ENCODE measurements at places on chromosomes 1 and 21.

DNA sequence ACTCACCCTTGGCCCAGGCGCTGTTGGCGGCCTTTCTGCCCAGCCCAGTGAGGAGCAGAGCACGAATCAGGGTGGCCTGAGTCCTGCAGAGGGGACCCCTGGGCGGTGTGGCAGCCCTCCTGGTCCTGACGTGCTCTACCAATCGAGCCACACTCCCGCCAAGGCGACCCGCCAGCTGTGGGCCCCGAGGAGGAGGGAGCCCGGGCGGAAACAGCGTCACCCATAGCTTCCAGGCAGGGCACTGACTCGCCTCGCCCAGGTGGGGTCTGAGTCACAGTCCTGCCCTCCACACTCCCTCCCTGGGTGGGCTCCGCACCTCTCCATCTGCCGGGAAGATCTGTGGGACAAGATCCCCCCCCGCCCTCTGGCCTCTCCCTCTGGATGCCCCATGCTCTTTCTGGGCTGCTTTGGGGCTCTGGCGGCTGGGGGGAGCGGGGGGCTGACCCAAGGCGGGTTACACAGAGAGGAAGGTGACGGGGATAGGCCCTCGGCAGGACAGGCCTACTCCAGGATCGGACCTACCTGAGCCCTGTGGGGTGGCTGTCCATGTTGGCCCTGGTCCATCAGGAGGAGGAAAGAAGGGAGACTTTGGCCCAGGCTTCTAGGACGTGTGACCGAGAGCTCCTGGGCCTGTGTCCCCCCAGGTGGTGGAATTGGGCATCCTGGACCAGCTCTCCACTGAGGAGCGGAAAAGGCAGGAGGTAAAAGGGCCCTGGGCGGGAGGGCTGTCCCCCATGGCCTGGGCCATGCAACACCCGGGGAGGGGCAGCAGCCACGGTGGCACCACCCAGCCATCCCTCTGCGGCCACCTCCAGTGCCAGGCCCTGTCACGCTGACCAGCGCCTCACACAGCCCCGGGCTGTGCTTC lies 14.0 kb downstream of the ARHGEF16 start:
- DNase-seq = no peak

GRCh38 chr1:72218141-72218739 lies 64.1 kb downstream of the NEGR1 start:
- DNase-seq = no peak

DNA sequence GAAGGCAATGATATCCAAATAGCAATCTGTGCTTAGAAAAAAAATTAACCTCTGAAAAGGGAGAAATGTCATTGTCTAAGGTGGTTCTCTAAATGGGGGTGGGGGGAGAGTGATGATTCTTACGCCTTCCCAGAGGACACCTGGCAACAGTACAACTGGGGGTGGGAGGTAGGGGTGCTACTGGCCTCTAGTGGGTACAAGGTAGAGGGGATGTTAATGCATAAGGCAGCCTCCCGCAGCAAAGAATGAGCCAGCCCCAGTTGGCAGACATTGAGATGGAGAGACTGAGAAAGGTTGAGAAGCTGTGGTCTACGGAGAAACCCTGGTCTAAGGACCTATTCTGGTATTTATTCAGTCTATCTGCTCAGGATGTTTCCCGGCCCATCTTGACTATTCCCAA lies 472.2 kb upstream of the RUNX1 start:
- no peak for DNase-seq

DNA sequence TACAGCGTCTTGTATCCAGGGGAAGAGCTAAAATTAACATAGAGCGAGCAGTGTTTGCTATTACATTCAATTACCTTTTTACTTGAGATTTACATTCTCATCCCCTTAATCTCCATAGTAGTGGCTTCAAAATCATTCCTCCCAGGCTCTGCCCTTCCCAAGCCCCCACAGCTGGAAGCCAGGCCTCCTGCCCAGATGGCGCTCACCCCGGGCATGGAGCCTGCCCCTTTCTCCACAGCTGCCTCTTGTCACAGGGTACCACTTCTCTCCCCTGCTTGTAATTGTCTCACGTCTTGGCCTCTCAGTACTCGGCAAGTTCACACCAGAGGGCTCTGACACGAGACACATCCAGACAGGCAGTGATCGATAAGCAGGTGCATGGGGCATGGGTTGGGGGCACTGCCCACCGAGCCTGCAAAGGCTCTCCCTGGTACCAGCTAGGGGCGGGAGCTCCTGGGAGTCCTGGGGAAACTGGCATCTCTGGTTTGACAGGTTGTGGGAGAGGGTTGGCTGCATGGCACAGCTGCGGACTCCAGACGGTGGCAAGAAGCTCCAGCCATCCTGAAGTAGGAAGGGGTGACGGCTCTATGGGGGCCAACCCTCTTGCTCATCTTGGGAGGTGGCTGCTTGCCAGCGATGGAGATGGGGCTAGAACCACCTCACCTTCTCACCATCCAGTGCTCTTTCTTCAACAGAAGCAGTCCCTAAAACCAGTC lies 20.1 kb downstream of the CASZ1 start:
- DNase-seq = no peak

- no peak for DNase-seq
These were observed 12.8 kb downstream of the SMAP2 start for GRCh38 chr1:40386359-40386723.

DNA sequence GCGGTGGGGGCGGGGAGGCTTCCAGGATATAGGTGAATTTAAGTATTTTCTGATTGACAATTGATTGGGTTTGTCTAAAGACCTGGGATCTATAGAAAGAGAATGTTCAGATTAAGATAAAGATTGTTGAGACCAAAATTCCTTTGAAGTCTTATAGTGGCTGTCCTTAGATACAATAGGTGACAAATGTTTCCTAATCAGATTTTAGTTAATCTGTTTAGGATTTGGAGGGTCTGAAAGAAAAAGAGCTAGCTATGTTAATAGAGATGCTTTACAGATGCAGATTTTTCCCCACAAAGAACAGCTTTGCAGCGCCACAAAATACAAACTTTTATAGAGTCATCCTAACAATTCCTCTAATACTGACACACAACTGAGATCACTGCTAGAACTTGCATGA lies 14.6 kb upstream of the EPRS1 start:
- DNase-seq = no peak

DNA sequence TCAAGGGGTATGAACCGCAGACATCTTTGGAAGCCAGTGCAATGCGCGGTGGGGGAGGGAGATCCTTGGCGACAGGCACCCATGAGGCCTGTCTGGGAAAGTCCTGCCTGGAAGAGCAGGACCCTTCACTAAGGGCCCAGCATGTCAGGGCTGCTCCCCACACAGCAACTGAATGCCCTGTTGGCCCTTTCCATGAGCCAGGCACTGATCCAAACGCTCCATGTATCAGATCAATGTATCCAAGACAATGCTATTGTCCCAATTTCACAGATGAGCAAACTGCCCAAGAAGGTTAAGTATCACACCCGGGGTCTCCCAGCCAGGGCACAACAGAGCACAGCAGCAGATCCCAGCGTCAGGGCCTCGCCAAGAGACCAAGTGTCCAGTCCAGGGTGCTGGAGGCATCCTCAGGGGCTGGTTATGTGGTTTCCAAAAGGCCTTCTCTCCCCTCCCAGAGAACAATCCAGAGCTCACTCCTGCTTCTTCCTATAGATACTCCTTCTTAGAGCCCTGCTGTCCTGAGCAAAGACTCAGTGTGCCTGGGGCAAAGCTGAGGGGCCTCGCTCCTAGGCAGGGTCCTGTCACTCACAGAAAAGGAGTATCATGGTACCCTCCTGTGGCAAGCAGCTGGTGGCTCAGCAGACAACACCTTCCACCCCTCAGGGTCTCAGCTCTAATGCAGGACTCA lies 328.0 kb downstream of the NPHP4 start:
- DNase-seq = no peak

DNA sequence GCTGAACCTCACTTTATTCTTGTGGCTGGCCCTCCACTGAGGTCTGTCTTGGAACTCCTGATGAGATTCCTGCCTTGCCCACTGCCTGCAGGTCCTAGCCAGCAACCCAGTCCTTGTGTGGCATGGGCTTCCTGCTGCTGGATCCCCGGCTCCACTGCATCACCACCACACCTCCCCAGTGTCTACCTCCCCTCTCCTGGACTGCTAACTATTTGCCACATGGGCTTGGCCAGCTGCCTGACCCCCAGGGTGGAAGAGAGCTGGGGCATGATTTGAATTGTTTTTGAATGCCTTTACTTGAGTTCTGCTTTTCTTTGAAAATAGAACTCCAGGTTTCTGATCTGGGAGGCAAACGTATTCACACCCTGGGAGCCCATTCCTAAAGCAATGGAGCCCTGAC lies 41.2 kb downstream of the SPAG17 start:
- DNase-seq = no peak

DNA sequence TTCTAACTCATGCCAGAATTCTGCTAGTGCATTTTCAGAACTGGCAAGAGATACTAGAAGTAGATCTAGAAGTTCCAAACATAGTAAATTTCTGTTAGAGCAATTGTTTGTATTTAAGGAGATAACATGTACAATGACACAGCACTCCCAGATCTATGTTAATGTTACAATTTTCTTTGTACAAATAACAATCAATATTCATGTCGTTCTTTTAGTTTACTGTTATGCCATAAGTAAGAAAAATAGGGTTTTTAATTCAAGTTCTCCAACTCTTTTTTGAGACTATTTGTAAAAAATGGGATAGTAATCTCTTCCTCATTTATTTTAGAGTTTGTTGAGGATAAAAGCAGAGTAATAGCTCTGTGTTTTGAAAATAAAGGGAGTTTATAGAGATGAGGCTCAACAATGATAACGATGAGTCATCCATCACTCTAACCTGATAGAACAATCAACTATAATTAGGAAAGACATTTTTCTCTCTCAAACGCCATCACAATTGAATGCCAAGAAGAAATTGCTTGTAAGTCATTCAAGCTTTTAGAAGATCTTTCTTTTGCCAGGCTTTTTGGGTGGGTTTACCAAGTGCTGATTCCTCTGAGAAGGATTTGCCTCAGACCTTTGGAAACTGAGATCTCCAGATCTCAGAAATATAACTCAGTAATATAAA lies 638 bp downstream of the CD84 start:
- DNase-seq = no peak

DNA sequence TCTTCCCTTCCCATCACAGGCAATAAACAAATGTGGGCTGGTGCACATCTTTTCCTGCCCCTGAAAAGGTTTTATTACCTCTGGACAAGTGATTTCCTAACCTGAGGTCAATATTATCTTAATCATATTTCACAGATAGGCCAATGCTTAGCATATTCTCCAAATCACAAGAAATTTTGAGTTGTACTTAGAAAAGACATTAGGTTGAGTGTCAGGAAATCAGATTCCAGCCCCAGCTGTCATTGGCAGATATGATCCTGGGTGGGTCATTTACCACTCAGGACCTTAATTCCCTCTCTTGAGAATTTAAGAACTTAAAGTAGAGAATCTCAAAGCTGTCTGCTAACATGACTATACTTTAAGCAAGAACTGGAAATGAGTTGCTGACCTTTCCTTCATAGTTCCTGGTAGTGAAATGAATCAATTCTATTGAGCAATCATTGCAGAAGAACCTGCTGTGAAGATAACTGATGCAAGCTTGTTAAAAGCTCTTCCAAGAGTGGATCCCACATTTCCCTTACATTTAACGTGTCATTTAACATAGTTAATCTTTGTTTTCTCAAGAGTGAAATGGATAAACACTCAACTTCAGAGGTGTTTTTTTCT lies 46.4 kb upstream of the CR2 start:
- no peak for DNase-seq

DNA sequence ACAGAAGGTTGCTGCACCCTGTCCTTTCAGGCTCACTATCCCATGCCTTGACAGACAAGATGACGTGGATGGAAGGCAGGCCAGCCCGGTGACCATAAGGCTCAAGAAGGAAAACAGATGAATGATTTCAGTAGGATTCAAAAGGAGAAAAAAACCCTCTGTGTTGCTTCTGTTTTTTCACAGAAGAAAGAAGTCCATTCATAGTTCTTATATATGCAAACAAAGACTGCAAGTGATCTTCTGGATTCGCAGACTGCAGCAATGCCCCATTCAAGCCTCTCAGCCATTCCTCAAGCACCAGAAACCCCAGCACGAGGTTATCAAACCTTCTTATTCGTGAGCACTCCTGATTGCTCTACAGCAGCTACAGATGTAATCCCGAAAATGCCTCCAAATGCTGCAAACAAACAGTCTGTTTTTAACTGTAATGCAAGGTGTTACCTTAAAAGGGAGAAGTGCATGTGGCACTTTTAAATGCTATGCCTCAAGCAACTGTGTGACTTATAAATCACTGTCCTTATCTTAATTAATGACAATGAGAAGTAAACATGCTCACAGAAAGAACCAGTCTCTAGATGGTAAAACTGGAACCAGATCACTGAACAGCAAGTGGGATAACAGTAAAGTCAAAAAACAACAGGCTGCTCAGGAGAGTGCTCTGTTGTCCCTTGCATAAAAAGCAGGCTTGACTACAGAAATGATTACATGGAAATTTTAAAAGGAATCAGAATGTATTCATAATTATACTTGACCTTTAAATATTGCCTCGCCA lies 173.9 kb downstream of the HHIPL2 start:
- no peak for DNase-seq

- DNase-seq = no peak
These were observed 40.0 kb downstream of the SPTA1 start for GRCh38 chr1:158646465-158646864.

DNA sequence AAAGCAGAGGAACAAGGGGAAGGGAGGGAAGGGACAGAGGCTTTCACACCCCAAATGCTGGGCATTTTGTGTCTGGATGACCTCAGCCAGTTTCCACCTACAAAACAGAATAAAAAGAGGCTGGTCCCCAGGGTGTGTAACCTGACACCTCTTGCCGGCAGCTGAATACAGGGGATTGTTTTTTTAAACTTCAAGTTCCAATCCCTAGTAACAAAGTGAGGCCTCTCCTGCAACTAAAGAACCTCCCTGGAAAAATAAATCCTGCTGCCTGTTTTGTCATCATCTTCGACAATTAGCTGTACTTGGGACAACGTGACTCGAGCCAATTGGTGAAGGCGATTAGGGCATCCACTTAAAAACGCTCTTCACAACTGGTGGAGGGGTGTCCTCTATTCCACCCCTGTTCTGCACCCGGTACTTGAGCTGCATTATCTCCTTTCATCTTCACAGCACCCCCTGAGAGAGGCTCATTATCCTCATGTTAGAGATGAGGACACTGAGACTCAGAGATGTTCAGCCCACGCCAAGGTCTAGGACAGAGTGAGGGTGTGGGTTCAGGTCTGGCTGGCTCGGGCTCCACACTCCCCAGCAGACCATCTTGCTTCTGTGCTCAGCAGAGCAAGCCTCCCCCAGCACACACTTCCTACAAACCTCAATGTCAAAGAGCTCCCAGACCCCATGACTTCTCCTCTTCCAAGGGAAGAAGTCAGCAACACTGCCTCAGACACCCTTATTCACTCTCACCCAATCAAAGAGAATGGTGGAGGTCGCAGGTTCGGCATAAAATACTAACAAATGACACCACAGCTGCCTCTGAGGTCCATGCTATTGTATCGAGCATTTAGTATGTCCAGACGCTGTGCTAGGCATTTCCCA lies 15.2 kb downstream of the ITPKB start:
- DNase-seq = peak; percentile 91

DNA sequence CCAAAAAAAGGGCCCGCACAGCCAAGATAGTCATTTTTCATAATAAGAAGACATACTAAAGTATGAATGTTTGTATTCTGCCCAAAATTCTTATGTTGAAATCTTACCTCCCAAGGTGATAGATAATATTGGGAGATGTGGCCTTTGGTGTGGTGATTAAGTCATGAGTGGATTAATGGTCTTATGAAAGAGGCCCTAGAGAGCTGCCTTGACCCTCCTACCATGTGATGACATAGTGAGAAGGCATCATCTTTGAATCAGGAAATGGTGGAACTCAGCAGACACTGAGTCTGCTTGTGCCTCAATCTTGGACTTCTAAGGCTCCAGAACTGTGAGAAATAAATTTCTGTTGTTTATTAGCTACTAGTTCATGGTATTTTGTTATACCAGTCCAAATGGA lies 11.8 kb upstream of the RNPC3 start:
- DNase-seq = no peak

- no peak for DNase-seq
These were observed 453.2 kb upstream of the VAMP3 start for GRCh38 chr1:7317888-7318287.
